Femur (tissue), 1 donor: ENCODE measurements at places on chromosomes 6 and 20.

DNA sequence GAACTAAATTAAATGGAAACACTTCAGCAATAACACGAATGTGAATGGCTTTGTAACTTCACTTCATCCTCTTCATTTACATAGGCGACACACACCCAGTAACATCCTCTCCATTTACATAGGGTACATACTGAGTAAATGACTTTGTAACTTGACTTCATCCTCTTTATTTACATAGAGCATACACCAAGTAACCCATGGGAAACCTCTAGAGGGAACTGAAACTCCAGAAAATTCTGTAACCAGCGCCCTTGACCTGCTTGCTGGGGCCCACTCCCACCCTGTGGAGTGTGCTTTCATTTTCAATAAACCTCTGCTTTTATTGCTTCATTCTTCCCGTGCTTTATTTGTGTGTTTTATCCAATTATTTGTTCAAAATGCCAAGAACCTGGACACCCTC lies 81.6 kb upstream of the OPRM1 start:
- DNase-seq = no peak

DNA sequence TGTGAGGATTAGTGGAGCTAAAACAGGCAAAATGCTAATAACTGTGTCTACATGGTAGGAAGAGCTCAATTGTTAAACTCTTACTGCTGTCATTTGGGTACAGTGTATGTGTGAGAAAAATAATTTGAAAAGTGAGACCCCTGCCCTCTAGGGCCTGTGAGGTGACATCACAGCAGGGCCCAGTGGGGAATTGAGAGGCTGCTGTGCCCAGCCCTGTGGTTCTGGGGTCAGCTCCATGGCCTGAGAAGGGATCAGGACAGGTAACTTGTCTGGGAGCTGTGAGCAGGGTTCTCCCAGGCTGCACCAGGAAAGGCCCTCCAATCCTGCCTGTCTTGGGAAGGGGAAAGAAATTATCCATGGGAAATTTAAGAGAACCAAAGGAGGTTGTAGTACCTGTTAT lies 1.3 kb downstream of the SIRPB1 start:
- DNase-seq = no peak

GRCh38 chr6:18242062-18242851 lies 22.1 kb downstream of the DEK start:
- no peak for DNase-seq

- no peak for DNase-seq
Measured at GRCh38 chr6:134707342-134708031, 242.4 kb downstream of the ALDH8A1 start.

DNA sequence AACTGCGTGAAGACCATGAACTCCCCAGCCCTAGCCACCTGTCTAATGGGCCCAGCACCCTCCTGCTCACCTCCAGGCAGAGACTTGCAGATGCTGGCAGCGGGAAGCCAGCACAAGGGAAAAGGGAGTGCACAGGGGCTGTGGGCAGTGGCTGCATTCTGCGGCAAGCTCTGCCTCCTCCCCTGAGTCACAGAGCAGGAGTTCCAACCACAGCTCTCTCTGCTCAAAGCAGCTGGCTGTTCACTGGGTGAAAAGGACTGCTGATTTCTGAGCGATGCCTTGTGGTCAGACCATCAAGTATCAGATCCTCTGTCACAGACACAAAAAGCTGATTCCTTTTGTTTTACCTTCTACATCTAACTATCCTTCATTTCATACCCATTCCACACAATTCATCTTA lies 10.5 kb downstream of the NKX2-2 start:
- DNase-seq = no peak

GRCh38 chr20:47558295-47559066 lies 56.8 kb downstream of the NCOA3 start:
- no peak for DNase-seq

DNA sequence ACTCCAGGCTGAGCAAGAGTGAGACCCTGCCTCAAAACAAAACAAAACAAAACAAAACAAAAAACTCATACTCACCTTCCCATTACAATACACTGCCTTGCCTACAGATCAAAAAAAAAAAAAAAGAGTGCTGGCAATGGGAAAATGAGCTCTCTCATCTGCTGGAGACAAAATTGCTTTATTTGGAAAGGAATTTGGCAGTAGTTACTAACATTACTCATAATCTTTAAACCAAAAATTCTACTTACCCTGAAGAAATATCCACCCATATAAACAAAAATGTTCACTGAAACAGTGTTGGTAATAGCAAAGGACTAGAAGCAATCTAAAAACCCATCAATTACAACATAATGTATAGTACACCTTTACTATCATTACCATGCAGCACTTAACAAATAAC lies 120.4 kb downstream of the RNGTT start:
- no peak for DNase-seq

- DNase-seq = no peak
Measured at GRCh38 chr6:139472351-139473015, 98.0 kb upstream of the CITED2 start.

- DNase-seq = no peak
Measured at GRCh38 chr20:63158845-63159244, 57.1 kb downstream of the YTHDF1 start.

DNA sequence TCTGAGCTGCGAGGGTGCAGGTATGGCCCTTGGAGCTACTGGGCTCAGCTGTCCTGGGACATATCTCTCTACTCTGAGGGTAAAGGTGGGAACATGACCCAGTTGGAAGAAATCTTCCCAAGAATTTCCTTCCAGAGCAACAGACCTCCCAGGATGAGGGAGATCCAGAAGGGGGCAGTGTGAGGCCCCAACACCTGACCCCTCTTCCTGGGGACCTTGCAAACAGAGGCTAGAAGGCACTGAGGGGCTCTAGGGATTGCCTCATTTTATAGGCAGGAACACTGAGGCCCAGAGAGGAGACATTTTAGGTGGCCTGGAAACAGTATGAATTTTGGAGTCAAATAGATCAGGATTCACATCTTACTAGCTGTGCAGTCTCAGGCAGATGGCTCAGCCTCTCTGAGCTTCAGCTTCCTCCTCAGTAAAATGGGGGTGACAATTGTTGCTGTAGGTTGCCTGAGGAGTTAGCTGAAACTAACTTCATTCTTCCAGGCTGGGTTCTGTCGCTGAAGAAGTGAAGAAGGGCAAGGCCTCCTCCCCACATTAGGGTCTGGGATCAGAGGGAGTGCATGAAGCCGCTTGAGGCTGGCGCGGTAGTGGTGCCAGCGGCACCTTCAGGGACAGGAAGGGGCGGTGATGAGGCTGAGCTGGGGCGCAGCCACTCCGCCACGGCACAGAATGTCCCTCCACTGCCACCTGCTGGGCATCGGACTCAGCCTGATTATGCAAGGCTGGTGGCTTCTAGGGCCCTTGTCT lies 11.4 kb downstream of the KCNK17 start:
- DNase-seq = peak; percentile 83

GRCh38 chr6:74044417-74045096 lies 348.6 kb downstream of the CD109 start:
- DNase-seq = no peak

- DNase-seq = peak; percentile 18
Measured at GRCh38 chr6:127879685-127880084, 21.2 kb downstream of the THEMIS start.

GRCh38 chr20:35991142-35991771 lies 22.9 kb downstream of the CNBD2 start:
- DNase-seq = no peak

- no peak for DNase-seq
Measured at GRCh38 chr6:137776786-137777686, 90.0 kb upstream of the TNFAIP3 start.

GRCh38 chr6:156645097-156645496 lies 132.1 kb upstream of the ARID1B start:
- DNase-seq = no peak

DNA sequence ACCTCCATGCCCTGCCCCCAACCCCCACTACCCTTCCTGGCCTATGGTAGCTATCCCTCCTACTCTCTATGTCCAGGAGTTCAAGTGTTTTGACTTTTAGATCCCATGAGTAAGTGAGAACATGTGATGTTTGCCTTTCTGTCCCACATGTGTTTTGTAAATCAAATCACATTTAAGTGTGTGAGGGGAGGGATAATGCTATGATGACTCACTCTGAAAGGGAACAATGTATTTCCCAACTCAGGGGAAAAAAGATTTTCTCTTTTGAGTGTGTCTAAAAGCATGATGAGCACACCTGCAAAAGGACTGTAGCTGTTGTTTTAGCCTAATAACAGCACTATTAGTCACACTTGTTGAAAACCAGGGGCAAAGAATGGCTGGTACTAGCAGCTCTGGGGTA lies 193.7 kb downstream of the GJA10 start:
- no peak for DNase-seq

DNA sequence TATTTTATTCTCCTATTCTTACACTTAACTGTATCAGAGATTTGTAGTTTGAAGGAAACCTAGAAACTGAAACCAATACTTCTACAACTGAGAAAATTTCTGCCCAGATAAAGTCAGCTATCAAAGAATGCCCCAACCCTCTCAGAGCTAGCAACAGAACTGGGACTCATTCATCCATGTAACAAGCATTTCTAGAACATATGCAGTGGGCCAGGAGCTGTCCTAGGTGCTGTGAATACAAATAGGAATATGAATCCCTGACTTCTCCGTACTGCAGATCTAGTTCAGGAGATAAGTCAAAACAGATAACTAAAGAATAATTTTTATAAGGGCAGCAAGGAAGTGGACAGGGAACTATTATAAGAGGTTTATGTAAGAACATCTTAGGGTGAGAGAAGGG lies 654.1 kb upstream of the NOX3 start:
- DNase-seq = no peak

DNA sequence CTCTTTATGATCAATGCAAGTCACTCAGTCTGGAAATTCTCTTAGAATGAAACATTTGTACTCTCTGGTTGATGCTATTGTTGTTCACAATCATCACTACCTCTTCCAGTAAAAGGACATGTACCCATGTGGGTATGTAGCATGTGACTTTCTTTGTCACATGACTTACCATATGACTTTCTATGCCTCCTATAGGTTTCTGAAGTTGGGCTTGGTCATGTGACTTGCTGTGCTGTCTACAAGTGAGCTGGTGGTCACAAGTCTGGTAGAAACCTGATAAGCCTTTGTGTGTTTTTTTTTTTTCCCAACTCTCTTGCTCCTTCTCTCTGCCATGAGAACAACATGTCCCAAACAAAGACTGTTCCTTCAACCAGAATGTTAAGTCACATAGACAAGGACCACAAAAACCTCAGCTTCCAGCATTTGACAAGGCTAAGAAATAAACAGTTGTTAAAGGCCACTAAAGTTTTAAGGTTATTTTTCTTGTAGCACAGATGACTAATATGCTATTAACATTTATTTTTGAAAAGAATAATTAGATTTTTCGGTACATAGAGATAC lies 379.2 kb upstream of the SLC35B3 start:
- no peak for DNase-seq

DNA sequence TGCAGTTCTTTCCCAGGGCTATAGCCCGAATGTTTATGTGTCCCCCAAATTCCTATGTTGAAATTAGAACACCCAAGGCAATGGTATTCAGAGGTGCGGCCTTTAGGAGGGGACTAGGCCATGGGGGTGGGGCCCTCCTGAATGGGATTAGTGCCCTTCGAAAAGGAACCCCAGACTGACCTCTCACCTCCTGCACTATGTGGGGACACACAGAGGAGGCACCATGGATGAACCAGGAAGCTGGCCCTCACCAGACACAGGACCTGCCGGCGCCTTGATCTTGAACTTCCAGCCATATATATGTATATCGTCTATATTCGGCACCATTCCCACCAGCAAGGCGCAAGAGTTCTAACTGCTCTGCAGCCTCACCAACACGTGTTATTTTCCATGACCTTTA lies 101.5 kb upstream of the BHLHE23 start:
- no peak for DNase-seq

- DNase-seq = no peak
Measured at GRCh38 chr20:50058662-50059402, 54.1 kb downstream of the UBE2V1 start.

GRCh38 chr6:141421378-141421777 lies 711.3 kb upstream of the GJE1 start:
- DNase-seq = no peak
